ENCODE measurements at places on chromosomes 1 and 21.

GRCh38 chr1:184622136-184622823 lies 132.4 kb downstream of the EDEM3 start:
- no peak for DNase-seq

DNA sequence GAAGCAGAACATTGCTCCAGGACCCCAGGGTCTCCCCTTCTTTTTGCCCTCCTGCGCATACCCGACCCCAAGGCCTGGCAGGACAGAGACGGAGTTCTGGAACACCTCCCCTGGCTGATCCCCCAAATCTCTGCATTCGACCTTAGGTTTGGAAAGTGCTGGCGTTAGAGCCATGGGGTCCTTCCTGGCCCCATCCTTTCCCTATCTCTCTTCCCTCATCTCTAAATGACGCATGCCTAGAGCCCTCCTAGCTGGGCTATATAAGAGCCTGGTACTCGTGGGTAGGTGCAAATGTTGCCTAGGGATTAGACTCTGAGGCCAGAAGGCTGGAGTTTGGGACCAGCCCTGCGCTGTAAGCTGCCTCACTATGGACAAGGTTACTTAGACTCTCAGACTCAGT lies 16.6 kb downstream of the SLC26A9 start:
- DNase-seq = no peak

DNA sequence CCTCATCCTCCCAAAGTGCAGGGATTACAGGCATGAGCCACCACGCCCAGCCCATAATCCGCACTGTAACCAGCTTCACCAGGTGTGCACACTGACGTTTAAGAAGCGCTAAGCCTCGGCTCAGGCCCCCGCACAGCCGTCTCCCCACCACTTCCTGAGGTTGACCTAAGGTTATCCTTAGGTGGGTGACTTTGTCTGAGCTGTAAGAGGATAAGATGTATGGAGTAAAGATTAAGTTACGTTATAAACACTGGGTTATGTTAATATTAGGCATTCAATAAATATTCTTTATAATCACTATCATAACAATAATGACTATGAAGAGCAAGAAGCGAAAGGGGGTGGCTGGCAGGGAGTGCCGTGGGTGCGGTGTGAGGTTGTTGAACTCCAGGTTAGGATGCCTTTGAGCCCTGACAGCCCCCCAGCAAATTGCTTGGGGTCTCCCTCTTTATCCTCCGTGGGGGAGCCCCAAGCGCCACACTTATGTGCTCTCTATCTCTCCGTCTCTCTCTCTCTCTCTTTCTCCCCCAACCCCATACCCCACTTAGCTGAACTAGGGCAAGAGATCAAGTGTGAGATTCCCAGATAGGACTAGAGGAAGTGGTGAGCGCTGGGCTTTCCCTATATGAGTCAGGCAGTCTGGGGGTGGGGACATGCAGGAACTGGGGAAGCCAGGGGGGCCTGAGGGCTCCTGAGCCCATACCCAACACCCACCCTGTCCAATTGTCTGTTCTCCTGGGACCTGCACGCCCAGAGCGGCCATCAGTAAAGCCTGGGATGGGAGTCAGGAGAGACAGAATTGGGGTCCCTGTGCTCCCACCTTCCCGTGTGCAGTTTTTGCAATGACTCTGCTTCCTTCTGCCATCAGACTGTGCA lies 7.6 kb downstream of the EFHD2 start:
- no peak for DNase-seq

DNA sequence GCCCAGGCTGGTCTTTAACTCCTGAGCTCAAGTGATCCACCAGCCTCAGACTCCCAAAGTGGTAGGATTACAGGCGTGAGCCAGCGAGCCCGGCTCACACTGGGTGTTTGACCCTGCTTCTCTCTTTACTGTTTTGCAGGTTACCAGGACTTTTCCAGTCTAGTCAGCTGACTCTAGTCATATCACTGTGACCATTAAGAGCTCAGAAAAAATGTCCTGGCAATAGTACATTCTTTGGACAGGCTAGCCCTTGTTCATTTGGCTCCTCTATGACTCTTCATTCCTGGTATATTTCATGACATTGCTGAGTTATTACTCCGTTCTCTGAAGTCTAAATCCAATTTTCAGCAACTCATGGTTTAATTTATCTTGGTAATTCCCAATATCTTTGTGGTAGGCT lies 8.0 kb upstream of the CA6 start:
- no peak for DNase-seq

GRCh38 chr1:11576109-11576875 lies 77.9 kb downstream of the FBXO2 start:
- no peak for DNase-seq

- no peak for DNase-seq
Observed at GRCh38 chr1:19045898-19046880, 89.7 kb upstream of the IFFO2 start.

Measured in NT2/D1 (cell line).